Left kidney (tissue), 8 donors: ENCODE measurements at places on chromosomes 5 and 9. TPM values are rescaled to one million over a fixed set of nuclear protein-coding genes. Genes with fewer than 3 reads are reported as not detected.

- DNase-seq = no peak
These were observed 29.0 kb upstream of the GPR150 start for GRCh38 chr5:95590880-95591279.

DNA sequence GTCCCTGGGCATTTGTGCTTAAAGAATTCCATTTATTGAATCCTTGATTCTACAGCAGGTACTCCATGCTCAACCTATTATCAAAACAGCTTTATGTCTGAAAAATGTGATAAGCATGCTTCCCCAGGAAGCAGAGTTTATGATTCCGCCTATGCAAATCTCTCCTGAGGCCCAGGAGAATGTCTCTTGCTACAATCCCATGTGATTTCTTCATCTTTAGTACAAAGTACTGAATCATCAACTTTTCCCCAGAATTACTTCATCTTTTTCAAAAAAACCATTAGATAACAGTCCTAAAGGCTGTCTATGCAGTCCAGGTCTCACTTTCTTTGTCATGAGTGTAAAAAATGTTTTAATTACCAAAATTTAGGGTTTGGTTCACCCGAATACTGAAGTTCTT is 130.2 kb upstream of the ADAMTSL1 start:
- DNase-seq = no peak

SLC36A2 gene
- polyA plus RNA-seq = 21.0 TPM

DNA sequence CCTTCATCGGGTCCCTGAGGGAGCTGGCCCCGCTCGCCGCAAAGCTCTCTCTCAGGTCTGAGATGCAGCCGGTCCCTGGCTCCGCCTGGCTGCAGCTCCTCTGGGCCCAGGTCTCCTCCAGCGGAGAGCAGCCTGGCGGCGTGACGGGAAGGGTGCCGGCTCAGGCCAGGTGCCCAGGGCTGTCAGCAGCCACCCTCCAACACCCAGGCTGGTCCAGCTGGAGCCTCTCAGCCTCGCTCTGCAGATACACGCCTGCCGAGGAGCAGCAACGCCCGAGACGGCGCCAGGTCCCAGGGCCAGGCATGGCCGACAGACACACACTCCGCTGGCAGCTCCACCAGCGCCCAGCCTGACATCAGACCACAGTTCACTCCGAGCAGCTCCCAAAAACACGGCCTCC is 25.6 kb downstream of the FAM163B start:
- DNase-seq = no peak

DNA sequence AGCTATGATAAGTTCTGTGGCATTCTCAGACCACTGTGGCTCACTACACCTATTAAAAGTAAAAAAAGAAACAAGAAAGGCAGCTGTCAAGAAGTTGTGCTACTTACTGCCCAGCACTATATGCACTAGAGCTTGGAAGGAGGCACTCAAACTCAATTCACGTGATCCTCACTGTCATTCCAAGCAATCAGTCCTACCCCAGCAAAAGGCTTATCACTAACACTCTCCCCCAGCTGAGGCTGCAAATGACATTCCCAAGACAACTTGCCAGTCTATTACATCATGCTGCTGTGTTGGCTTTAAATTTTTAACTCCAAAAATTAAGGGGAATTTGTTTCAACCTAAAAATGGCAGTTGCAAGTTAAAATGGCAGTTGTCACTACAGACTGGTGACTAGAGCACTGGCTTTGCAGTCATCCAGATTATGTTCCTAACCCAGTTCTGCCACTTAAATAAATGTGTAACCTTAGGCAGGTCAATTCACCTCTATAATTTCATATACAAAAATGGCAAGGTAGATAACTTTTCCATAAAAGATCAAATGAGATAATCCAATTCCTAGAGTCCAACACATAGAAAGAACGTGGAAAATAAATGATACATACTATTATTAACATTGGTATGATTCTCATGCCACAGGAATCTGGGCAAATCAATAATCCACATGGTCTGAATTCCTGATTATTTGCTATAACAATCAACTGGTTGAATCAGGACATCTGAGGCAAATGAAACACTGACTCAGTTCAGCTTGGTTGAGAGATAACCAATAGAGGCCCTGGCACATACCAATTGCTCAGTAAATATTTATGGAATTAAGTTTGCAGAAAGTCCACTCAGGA is 52.4 kb downstream of the FBXW11 start:
- DNase-seq = no peak

DNA sequence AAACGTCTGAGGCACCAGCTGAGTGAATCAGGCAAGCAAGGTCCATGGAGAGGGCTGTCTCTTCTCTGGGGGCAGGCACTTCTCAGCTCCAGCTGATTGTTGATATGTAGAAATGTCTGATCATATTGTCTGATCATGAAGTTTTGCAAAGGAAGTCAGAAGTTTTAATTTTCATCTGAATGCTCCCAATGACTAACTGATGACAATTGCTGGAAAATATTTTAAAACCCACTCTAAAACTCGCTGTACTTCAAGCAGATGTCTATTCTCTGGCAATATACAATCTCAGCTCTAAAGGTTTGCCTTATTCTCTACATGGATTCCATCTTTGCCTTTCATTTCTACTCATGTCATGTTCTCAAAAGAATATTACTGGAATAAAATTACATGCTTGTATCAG is 12.7 kb downstream of the PLK2 start:
- DNase-seq = no peak

- DNase-seq = no peak
These were observed 94.7 kb upstream of the RAD23B start for GRCh38 chr9:107188376-107188775.
